Skin of body (tissue), 3 donors: ENCODE measurements at places on chromosomes 16 and 17.

DNA sequence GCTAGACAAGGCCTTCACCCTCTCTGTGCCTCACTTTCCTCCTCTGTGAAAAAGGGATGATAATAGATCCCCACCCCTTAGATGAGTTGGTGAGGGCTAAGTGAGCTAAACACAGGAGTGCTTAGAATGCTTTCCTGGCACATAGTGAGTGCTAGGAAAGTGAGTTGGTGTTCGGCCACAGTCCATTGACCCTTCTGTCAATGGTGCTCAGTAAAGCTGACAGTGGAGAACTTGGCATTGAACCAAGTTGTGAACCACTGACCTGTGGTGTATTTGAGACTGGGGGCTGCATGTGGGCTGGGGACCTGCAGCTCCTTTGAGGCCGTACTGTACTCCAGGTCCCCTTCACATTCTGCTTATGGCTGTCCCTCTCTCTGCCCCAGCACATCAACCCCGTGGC is 4.8 kb downstream of the PLK1 start:
- DNase-seq, result no peak

GRCh38 chr17:80018917-80019651 is 16.6 kb downstream of the TBC1D16 start:
- DNase-seq, result no peak

DNA sequence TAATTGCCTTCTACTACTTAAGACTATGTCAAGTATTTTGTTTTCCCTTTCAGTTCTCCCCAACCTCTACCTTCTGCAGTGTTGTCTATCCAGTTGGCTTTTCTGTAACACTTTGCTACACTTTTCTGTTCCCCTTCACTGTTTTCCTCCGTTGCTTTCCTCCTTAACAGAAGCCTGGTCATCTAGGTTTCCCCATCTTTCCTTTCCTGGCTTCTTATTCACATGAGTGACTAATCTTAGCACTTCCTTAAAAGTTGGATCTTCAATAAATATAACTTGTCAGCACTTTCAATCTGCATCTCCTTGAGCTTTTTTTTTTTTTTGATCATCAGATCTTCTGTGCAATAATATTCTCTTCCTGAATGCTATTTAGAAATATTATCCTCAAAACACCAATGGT is 2.8 kb upstream of the SLFN11 start:
- DNase-seq, result no peak

DNA sequence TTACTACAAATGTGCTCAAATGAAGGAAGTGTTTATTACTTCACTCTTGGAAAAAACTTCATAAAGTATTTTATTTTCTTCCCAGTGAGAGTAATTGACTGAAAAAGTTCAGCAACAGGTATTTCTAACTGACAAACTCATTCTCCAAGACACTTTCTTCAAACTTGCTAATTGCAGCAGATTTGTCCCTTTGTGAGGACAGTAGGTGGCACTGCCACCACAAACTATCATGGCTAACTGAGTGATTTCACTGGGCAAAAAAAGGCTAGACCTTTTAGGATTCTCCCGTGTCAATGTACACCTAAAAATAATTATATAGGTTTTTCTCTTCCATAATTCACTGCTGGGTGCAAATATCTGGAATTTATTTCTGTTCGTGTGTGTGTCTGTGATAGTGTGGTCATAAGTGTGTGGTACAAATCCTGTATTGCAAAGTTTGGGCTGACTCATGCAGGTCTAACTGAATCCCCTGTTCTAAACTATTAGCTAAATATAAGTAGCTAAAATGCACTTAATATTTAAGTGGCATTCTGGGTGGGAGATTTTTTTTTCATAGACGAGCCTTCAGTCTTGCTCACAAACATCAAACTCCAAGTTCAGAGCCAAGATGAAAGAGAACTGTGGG is 3.9 kb downstream of the HS3ST3A1 start:
- no peak for DNase-seq

GRCh38 chr16:65418435-65418834 is 296.6 kb upstream of the CDH11 start:
- no peak for DNase-seq

GRCh38 chr16:58102665-58103392 is 26.4 kb downstream of the CFAP20 start:
- no peak for DNase-seq

- DNase-seq, result no peak
Observed at GRCh38 chr17:21463779-21464407, 87.7 kb downstream of the KCNJ12 start.

DNA sequence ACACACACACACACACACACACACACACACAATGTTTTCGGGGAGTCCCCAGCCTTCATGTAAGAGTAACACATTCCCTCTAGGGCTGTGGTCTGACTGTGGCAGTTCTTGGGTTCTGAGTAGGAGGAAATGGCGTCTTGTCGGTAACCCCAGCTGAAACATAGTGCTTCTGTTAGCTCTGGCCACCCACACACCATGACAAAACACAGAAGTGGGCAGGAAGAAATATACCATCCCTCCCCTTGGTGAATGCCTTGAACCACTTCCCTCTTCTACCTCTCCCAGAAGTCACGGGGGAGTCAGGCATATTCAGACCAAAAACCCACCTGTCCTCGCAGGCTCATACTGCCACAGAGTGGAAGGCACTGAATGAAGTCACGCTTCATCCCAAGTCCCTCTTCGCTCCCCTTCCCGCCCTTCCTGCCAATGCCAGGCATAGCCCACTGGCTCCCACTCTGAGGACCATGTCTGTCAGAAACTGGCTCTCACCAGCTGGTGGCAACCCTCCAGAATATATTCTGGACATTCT is 11.5 kb downstream of the SLC35B1 start:
- DNase-seq, result no peak

- DNase-seq, result no peak
Observed at GRCh38 chr16:84349862-84350684, 18.3 kb upstream of the ATP2C2 start.
